ENCODE measurements at places on chromosomes 3 and 15. TPM values are rescaled to one million over a fixed set of nuclear protein-coding genes. Genes with fewer than 3 reads are reported as not detected.

DNA sequence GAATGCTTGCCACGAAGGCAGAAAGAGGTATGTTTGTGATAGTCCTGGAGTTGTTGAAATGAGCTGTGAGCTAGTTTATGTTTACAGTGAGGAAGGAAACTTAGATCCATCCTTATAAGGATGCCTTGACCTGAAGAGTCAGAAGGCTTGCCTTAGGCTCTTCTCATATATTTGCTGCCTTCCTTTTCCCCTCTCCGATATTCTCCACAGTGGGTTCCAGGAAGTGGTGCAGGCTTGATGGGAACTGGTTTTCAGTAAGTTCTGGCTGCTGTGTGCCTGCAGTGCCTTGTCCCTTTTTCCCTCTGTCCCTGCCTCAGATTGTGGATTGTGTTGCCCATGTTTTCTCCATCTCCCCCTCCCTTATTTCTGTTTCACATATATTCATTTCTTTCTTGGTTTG lies 287.3 kb upstream of the UBE2E1 start:
- no peak for DNase-seq

GRCh38 chr15:63402498-63403253 lies 21.0 kb upstream of the CA12 start:
- peak; percentile 40 for DNase-seq

- DNase-seq, result no peak
Measured at GRCh38 chr3:105365081-105365390, 1.7 kb upstream of the ALCAM start.

GRCh38 chr15:79084308-79084968 lies 6.1 kb downstream of the RASGRF1 start:
- no peak for DNase-seq

The CKMT1A gene
- 38.8 TPM for total RNA-seq

The PPARG gene
- 14.5 TPM for total RNA-seq
